ENCODE measurements at places on chromosomes 7 and 10. TPM values are rescaled to one million over a fixed set of nuclear protein-coding genes. Genes with fewer than 3 reads are reported as not detected.
A peak's percentile ranks its signal among the peaks of the same experiment; 100 is the strongest.

- peak; percentile 76 for DNase-seq
Measured at GRCh38 chr10:119655566-119656001, 4.4 kb downstream of the BAG3 start.

- DNase-seq = no peak
Measured at GRCh38 chr10:76982671-76983070, 654.9 kb downstream of the KCNMA1 start.

- no peak for DNase-seq
Measured at GRCh38 chr10:126569513-126570244, 100.8 kb downstream of the C10orf90 start.

DNA sequence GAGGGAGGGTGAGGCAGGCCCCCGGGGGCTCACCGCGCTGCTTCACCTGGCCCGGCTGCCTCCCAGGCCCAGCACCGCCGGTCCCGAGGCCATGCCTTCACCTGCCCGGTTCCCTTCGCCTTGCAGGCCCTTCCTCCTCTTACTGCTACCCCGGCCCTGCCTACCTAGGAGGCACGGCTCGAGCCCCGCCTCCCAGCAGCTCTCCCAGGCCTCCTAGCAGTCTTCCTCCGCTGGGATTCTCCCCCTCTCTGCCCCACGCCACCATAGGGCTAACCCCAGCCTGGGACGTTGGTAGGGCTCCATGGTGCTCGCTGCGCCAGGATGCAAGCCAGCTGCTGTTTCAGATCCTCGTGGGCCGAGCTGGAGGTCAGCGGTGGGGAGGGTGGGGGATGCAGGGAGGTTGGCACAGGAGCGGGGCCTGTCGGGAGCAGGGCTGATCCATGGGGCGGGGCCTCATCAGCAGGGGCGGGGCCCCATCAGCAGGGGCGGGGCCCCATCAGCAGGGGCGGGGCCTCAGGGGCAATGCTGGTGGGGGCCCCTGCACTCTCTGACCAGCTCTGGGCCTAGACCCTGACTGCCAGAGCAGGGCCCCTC lies 63.3 kb downstream of the RASGEF1A start:
- DNase-seq = no peak

GRCh38 chr7:155168597-155169480 lies 98.7 kb downstream of the HTR5A start:
- no peak for DNase-seq

DNA sequence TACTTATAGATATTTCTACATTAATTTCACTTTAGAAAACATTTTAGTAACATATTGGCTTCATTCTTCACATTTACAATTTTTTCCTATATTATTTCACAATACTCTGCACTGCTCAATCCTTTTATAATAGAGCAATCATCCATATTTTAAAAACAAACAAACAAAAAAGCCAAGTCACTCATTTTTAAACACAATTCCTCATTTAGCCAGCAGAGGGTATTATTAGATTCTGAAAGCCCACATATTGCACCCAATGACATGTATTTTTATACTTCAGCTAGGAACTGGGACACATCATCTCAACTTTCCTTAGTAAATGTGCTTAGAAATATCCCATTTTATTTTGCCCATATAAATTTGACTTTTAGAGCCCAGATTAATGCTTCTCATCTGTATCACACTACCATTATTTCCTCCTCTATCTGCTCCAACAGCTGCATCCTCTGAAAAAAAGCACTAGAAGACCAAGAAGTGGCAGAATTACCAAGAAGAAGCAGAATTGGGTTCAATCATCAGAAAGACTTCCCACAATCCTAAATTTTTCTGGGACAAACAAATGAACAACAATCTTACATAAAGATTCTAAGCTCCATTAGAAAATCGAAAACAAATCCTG lies 29.5 kb downstream of the CTNNA3 start:
- peak; percentile 45 for DNase-seq

GRCh38 chr7:14720785-14721184 lies 181.8 kb downstream of the DGKB start:
- DNase-seq = no peak

DNA sequence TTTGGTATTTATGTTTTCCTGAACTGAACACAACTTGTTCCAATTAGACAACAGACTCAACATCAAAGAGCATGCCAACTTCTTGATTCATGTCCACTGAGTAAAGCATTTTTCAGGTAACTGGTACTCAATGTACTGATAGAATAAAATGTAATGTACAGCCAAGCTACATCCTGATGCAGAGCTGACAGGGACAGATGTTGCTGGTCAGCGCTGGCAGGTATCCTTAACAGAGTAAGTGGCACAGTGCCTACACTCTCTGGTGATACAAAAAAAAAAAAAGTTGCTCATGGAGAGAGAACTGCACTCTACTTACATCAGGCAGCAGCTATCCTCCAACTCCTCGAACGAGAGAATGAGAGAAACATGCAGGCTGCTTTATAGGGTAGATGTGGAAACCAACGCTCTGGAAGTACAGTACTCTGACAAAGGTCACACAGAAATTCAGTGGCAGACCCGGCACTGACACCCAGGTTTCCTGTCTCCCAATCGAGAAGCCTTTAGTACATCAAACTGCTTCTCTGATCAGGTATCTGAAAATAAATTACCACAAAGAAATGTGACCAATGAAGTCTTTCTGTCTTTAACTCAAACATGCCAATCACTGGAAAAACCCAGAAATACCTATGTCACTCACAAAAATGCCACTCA lies 4.6 kb downstream of the ITGB1 start:
- DNase-seq = no peak

GRCh38 chr7:101558742-101559325 lies 70.3 kb downstream of the MYL10 start:
- DNase-seq = no peak

GRCh38 chr10:78974617-78975317 lies 94.0 kb upstream of the ZMIZ1 start:
- DNase-seq = peak; percentile 78

DNA sequence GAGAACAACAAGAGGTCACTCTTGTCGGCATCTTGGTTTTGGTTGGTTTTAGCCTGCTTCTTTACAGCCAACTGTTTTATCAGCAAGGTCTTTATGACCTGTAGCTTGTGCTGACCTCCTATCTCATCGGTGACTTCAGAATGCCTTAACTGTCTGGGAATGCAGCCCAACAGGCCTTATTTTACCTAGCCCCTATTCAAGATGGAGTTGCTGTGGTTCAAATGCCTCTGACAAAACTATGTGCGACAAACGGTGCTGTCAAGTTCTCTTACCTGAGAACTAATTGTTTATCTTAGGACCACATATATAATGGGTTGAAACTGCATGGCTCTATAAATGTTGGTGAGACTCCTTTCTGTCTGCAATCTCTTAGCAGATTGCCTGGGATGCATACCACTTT lies 35.9 kb upstream of the POT1 start:
- no peak for DNase-seq

DNA sequence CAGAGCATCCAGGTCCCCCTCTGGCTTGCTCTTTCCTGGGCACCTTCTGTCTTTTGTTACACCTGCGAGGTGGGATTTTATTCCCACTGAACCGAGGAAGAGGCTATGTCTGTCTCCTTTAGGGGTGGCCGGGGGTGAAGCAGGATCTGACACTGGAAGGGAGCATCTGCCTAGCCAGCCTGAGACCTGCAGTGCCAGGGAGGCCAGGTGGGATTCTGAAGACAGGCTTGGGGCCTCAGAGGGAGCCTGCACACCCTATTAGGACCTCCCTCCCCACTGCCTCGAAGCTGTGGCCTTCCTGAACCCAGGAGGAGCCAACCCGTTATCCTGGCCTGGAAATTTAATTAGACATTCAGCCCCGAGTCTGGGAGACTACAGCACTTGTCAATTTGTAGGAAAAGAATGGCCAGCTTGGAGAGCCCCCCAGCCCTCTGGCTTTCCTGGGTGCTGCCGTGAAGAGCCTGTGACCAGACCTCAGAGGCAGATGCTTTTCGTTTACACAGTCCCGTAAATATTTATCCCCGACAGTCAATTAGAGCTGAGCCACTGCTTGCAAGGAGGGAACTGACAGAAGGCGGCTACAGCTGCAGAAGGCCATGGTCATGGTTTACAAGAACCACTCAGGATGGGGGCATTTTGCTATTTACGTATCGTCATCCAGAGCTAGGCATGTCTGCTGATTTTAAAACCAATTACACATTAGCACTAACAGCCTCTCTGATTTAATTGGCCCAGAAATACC lies 19.7 kb downstream of the CHAT start:
- DNase-seq = no peak

DNA sequence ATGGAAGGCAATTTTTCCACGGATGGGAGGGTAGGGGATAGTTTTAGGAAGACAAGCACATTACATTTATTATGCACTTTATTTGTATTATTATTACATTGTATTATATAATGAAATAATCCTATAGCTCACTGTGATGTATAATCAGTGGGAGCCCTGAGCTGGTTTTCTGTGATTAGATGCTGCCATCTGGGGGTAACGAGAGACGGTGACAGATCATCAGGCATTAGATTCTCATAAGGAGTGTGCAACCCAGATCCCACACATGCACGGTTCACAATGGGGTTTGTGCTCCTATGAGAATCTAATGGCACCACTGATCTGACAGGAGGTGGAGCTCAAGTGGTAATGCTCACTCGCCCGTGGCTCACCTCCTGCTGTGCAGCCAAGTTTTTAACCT lies 103.9 kb upstream of the STK17A start:
- DNase-seq = peak; percentile 17

GRCh38 chr7:7183838-7184463 lies 1.6 kb downstream of the C1GALT1 start:
- DNase-seq = no peak

DNA sequence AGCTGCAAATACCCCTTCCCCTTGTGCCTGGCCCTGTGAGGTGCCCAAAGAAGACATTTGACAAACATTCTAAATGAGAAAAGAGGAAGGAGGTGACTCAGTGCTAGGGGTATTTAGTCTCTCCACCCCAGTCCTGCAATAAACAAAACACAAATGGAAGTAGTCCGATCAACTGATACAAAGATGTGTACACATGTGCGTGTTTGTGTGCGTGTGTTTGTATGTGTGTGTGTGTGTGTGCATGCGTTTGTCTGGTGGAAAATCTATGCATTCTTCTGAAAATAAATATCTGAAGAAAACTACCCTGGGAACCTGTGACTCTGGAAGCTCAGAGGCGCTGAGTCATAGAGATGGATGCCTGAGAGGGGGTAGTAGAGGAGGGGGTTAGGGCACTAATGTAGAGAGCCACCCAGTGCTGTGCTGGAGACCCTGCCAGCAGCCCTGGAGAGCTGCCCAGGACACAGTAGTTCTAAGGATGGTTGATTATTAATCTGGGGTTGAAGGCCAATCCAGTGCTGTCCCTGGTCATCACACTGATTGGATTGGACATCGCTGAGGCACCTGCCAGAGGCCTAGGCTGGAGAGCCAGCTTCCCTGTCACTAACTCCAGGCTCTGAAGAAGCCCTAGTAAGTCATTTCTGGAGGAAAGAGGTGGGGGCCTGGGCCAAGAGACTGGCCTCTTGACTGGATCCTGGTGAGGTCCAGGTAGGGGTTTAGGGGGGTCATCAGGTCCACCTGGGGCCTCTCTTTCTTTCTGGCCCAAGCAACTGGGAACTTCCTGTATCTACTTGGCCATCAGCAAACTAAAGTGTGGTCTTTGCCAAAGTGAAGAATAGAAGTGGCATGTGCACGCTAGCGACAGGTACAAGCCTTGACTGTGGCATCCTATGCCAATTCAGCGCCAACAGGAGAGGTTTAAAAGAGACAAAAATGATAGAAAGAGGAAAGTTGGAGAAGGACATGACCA lies 18.5 kb downstream of the SFTPA1 start:
- no peak for DNase-seq

GRCh38 chr7:95817866-95818640 lies 45.7 kb downstream of the DYNC1I1 start:
- no peak for DNase-seq

DNA sequence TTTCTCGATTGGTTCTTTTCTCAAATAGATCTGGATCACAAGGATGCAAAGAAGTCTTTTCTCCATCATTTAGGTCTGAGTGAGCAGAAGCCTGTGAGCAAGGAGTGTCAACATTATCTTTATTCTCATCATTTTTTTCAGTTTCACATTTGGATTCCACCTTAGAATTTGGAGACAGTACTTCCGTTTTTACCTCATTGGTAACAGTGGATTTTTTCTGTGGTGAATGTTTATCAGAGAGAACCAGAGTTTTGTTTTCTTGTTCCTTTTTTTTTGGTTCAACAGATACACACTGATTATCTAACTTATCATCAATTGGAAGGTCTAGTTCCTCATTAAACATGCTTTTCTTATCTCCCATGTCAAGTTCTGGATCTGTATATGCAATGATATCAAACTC lies 151.3 kb downstream of the GALNT11 start:
- DNase-seq = no peak

DNA sequence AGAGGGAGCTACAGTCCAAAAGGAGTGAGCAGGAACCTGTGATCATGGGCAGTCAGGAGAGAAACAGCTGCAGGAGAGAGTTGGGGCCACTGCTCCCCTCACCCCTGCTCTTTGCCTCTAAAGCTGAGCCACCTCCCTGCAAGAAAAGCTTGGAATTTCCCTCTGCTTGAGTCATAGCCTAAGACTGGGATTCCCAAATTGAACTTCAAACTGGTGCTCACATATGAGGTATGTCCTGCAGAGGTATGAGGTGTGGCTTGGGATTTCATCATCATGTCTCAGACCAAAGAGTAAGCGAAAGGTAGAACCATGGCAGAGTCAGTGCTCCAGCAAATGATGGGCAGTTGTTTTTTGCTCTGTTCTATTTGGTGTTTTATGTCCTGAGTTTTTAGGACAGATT lies 237.1 kb upstream of the NRP1 start:
- DNase-seq = no peak

- no peak for DNase-seq
Measured at GRCh38 chr10:77522268-77522809, 115.3 kb downstream of the KCNMA1 start.

DNA sequence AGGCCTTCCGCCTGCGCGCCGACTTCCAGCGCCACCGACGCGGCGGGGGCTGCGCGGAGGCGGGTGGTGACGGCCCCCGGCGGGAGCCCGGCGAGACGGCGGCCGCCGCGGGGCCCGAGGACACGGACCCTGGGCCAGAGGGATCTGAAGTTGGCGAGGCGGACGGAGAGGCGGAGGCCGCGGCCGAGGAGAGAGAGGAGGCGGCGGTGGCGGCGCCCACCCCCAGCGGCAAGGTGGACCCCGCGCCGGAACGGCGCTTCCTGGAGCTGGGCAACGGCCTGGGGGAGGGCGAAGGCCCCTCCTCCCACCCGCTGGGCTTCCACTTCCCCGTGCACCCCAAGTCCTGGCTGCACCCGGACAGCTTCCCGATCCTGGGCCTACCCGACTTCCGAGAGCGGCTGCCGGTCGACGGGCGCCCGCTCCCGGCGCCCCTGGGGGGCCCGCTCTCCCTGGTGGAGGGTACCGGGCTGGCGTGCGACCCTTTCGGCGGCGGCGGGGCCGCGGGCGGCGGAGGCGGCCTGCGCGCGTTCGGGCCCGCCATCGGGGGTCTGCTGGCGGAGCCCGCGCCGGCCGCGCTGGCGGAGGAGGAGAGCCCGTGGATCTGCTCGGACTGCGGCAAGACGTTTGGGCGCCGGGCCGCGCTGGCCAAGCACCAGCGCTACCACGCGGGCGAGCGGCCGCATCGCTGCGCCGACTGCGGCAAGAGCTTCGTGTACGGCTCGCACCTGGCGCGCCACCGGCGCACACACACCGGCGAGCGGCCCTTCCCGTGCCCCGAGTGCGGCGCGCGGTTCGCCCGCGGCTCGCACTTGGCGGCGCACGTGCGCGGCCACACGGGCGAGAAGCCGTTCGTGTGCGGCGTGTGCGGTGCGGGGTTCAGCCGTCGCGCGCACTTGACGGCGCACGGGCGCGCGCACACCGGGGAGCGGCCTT lies 16.2 kb downstream of the ZNF316 start:
- no peak for DNase-seq

GRCh38 chr10:124743191-124744101 lies 732 bp downstream of the FAM53B start:
- DNase-seq = peak; percentile 26

The ASZ1 gene
- not detected for total RNA-seq

The MBL2 gene
- total RNA-seq = not detected

The HTR7 gene
- not detected for total RNA-seq

The ABCA13 gene
- 0.26 TPM for total RNA-seq
